ENCODE measurements at places on chromosomes 4 and X.
A peak's percentile ranks its signal among the peaks of the same experiment; 100 is the strongest.

DNA sequence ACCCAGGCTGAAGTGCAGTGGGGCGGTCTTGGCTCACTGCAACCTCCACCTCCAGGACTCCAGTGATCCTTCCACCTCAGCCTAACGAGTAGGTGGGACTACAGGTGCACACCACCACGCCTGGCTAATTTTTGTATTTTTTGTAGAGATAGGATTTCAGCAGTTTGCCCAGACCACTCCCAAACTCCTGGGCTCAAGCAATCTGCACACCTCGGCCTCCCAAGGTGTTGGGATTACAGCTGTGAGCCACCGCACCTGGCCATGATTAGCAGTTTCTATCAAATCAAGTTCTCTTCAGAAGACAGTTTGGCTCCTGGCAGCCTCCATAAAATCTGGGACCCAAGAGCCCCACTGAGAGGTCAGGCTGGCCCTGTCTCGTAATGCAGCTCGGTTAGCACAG is 26.4 kb upstream of the TRIM2 start:
- DNase-seq, result no peak

DNA sequence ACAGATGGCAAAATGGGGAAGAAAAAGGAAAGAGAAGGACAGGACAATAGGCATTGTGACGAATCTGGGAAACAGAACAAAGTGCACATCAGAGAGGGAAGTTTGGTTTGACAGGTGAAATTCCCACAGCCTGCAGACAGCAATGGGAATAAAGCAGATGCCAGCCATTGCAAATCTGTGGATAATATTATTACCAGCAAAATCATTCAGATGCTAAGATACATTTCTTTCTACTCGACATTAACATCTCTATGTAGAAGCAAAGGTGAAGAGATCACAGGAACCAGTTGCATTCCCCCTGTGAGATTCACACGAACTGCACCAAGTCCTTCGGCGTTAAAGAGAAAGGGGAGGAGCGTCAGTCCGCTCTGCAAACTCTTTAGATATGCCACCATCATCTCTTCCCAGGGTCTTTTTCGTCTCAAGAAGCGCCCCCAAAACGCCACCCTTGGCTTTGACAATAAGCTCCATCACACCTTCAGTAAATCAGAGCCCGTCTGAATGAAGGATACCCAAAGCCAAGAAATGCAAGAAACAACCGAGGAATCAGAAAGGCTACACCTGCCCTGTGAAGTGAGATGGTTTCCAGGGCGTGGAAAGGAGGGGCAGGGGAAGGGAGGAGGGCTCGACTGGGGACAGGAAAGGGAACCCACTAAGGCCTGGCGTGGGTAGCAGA is 1.9 kb downstream of the NEUROG2 start:
- DNase-seq, result no peak

DNA sequence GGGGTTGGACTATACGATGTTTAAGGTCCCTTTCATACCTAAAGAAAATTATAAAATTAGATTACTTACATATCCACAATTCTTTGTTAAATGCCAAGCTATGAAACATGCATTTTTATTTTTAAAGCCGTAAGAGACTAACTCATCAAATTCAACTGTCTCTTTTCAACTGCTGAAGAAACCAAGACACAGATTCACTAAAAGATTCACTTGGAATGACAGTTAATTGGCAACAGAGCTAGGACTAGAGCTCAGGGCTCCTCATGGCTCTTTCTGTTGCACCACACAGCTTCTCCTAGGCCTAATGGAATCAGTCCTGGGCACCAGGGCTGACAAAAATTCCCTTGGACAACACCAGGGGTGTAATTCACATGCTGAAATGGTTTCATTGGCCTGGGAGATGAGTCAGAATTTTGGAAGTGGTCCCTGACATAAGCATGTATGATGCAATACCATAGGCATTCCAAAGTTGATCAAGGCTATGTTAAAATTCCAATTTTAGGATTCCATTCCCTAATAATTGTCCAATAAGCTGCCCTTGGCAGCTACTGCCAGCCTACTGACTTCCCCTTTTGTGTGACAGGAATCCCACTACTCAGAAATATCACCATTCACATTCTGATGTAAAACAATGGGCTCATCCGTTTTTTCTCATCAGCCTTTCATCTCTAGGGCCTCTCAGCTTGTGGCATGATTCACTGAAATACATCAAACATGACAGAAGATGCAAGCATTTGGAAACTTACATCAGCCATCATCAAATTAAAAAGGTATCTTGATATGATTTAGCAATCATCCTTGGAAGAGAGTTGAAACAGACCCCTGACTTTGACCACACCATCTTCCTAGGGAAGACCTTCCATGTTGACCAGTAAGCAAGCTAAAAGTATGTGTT is 54.2 kb downstream of the PLAC1 start:
- DNase-seq, result no peak

- DNase-seq, result peak; percentile 2
Observed at GRCh38 chr4:71338846-71339593, at the start of gene SLC4A4. Gene SLC4A4, plus strand, starts transcription at chr4:71339020.

- no peak for DNase-seq
Observed at GRCh38 chrX:52277666-52278065, 91.2 kb upstream of the XAGE2 start.

- no peak for DNase-seq
Observed at GRCh38 chr4:140856621-140857062, 100.5 kb upstream of the TBC1D9 start.

DNA sequence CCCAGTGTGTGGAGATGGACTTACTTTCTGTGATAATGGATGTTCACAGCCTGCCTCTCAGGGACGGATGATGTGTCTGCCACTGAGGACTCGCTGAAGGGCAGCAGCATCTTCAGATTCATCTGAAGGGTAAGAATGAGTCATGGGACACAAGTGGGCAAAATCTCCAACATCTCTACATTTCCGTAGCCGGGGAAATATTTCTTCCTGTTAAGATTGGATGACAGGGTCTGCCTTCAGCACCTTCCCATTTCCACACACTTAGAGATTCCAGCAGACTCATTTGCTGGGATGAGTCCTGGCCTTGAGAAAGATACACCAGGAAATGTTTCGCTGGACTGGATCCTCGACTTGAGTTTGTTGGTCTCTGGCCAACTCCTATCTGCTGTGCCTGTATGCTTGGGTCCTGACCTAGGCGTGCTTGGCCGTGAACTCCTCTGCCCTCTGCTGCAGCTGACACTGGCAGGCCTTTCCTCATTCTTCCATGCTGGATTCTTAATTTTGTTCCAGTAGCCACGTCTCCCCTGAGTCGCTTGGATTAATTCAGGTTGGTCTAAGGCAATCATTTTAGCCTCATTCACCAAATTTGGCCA is 46.5 kb upstream of the SOD3 start:
- DNase-seq, result no peak

- DNase-seq, result no peak
Observed at GRCh38 chr4:66842724-66843088, 702.6 kb downstream of the CENPC start.

GRCh38 chrX:11968991-11969390 is 169.3 kb upstream of the FRMPD4 start:
- DNase-seq, result no peak

DNA sequence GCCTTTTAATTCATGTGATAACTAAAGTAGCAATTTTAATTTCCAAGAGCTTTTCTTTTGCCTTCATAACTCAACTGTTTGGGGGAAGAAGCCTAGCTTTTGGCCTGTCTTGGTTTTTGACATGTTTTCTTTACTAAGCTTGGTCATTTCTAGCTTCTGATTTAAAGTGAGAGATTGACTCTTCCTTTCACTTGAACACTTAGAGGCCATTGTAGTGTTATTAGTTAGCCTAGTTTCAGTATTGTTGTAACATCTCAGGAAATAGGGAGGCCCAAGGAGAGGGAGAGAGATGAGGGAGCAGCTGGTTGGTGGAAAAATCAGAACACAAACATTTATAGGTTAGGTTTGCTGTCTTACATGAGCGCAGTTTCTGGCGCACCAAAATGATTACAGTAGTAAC is 44.8 kb downstream of the DCLK2 start:
- DNase-seq, result no peak

GRCh38 chr4:13452927-13453579 is 31.1 kb downstream of the RAB28 start:
- no peak for DNase-seq

DNA sequence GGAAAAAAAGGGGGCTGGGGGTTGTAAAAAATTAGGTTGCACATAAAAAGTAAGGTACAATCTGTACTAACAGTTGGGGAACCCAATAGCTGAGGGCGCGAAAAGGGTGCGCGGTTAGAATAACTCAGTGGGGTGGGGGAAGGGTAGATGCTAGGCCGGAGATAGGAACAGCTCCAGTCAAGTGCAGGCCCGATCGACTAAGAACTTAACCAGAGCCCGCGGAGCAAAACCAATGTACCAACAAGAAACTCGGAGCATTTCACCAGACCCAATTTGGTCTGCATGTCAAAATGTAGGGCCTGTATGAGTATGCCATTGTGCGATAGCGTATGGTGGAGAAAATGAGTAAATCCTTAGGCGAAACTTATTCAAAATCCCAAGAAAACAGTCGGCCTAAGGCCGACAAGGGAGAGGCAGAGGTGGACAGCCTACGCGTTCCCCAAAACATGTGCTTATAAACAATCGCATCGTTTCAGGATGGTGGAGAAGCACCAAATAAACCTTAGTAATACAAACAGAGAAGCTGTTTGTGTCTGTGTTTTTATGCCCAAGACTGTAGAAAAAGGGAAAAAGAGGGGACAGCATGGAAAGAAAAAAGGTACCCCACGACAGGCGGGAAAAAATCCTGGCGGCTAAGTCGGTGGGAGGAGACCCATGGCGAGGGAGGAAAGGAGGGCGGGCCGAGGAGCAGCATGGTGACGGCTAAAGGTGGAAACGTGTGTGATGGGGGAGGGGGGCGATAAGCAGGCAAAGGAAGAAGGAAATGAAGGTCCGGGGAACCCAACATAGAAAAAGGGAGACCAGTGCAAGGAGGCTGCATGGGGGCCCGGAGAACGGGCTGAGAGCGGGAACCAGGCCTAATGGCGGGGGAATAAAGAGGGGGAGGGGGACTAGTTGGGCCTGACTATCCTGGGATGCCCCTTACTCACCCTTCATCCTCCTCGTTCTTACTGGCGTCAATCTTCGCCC is 990 bp downstream of the HNRNPD start:
- DNase-seq, result peak; percentile 74

GRCh38 chr4:152255437-152255836 is 280.5 kb downstream of the FBXW7 start:
- peak; percentile 74 for DNase-seq

DNA sequence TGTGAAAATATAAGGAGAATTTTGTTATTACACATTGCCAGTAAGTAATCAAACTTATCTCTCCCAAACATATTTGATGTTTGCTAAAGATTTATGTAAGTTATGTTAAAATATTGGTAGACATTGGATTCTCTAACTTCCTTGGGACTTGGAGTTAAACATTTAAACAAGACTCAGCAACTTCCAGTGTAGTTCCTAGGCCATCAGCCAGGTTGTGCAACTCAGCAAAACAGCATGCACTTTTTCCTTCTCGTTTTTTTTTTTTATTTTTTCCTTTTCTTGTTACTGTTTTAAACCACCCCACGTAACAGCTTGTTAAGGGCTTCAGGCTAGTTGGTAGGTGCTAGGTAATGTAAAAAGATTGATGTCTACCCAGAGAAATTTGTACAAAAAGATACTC is 510.4 kb downstream of the ANKRD50 start:
- DNase-seq, result no peak

DNA sequence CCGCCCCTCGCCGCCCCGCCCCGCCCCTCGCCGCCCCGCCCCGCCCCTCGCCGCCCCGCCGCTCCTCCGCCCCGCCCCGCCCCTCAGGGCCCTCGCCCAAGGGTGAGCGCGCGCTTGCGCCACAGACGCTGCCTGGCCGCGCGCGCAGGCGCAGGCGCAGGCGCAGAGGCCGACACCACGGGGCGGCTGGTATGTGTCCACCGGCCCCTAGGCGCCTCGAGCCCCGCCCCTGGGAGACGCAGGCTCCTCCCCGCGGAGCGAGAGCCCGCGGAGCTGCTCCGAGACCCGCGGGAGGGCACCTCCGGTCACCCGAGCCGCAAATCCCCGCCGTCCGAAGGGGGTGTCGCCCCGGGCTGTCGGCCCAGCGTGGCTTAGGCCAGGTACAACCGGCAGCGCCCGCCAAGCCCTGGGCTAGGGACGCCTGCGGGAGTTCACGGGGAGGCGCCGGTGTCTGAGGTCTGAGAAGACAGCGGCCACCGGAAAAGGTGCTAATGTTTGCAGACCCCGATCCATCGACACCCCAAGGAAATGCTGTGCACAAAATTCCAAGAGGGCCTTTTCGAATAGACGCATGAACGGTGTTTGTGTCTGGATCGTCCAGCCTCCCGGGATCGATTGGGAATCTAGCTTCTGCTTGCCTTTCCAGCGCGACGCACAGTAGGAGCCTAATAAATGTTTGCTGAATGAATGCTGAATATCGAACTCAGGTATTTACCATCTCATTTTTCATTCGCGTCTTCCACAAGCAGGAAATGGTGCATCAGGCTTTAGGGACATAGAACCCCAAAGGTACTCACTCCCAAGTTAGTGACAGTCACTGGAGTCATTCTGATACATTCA is 473 bp upstream of the CCNQ start:
- DNase-seq, result peak; percentile 91

DNA sequence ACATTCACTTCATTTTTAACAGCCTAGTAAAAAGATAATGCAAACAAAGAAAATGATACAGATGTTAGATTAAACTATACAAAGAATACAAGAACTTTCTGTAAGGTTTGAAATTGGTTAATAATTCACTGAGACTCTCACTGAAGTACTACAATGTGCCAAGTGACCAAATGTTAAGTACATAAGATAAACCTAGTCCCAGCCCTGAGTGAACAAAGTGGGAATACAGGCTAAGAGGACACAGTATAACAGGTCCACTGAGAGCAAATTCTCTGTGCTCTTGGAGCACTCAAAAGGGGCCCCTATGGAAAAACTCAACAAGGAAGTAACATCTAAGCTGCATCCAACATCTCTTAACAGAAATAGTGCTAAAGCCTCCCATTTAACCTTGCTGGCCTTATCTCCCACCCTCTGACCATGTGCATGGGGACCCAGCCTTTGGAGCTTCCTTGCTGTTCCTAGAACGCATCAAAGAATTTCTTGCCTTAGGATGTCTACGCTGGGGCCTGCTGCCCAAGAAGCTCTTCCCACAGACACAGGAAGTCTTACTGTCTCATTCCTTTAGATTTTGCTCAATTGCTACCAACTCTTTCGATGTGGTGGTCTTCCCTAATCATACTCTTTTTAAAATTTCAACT is 113.4 kb downstream of the ZAR1 start:
- DNase-seq, result no peak

DNA sequence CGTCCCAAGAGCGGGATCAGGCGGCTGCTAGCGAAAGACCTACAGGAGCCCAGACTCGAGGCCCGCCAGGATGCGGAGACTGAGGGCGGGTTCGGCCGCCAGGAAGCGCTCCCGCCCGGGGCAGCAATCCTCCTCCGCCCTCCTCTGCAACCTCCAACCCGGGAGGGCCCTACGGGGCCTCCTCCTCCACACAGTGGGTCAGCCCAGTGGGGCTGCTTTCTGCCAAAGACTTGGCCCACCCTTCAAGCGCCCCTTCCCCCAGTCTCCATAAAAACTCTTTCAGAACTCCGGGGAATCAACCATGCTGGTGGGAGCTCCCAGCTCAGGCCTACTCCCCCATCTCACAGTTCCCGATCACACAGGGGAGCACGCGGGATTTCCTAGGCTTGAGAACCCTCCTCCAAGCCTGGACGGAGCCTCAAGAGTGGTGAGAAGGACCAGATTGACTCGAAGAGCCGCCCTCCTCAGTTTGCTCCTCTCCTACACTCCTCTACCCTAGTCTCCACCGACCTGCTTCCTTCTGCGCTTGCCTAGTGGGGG is 77.5 kb downstream of the RLIM start:
- DNase-seq, result no peak

GRCh38 chr4:95077864-95078263 is 320.1 kb downstream of the BMPR1B start:
- DNase-seq, result no peak
